ENCODE measurements at places on chromosomes 2 and 18.

DNA sequence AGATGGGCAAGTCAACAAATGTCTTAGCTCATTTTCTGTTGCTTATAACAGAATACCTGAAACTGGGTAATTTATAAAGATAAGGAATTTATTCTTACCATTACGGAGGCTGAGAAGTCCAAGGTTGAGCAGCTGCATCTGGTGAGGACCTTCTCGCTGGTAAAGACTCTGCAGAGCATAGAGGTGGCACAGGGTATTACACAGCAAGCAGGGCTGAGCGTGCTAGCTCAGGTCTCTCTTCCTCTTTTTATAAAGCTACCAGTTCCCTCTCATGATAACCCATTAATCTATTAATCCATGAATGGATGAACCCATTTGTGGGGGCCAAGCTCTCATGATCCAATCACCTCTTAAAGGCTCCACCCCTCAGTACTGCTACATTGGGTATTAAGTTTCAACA lies 109.1 kb downstream of the CDK15 start:
- no peak for DNase-seq

GRCh38 chr2:64165706-64166105 lies 21.5 kb upstream of the PELI1 start:
- no peak for DNase-seq

- no peak for DNase-seq
Observed at GRCh38 chr2:40367652-40368051, 84.2 kb downstream of the SLC8A1 start.

DNA sequence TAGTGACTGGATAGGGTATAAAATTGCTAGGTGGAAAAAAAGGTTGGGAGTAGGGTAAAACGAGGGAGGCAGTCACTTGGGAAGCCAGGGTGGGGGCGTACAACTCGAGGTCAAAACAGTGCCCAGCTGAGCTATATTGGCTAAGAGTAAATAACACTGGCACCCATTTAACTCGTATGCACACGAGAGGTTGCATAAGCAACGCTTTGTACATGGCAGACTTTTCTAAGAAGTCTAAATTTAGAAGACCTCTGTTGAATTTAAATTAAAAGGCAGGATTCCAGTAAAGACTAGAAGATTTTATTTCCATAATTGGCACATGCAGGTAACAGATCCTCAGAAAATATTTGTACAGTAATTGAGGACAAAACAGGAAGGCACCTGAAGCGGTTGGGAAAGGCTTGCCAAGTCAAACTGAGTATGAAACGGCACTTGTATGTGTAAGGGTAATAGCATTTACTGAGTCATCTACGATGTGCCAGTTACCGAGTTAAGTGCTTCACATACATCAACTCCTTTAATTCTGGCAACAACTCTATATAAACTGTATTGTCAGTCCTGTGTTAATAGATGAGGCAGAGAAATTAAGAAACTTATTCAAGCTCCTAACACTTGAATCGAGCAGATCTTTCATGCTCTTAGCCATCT lies 1.4 kb upstream of the MALT1 start:
- DNase-seq: no peak

- DNase-seq: no peak
Observed at GRCh38 chr2:9897846-9898245, 53.6 kb upstream of the GRHL1 start.

DNA sequence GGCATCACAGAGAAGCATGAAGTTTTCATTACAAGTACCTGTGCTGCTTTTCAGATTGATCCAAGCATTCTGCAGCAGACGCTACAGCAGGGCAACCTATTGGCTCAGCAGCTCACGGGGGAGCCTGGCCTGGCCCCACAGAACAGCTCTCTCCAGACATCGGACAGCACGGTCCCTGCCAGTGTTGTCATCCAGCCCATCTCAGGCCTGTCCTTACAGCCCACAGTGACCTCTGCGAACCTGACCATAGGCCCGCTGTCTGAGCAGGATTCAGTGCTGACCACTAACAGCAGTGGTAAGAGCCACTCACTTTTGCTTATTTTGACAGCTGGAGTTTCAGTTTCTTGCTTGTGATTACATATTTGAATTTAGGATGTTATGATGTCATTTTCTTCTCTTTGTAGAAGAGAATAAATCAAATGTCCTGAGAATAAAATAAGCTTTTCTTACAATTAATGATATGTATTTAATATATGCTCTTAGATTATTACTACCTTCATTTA lies 104.9 kb downstream of the ZNF236 start:
- no peak for DNase-seq

DNA sequence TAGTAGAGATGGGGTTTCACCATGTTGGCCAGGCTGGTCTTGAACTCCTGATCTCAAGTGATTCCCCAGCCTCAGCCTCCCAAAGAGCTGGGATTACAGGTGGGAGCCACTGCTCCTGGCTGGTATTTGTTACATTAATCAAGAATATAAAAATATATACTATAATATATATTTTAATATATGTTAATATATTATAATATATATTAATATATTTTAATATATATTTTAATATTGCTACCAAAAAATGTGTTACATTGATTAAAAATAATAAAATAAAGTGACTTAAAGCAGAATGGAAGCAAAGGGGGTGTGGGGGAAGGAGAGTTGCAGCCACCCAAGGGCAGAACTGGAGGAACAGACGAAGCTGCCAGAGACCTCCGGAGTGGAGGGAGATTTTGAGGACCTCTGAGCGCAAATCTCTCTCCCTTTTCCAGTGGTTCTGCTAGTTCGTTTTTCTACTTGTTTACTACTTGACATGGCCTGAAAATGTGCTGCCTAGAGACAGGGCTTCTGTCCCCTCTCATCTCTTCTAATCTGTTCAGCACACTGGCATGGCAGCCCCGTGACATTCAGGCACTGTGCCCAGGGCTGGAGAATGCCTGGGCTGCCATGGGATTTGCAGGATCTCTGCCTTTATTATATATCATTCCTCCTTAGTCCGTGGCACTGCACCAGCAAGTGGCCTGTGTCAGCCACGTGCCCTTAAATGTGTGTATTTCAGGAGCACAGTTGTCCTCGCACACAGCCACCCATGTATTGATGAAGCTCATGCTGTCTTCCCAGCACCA lies 47.9 kb upstream of the RAB12 start:
- no peak for DNase-seq

DNA sequence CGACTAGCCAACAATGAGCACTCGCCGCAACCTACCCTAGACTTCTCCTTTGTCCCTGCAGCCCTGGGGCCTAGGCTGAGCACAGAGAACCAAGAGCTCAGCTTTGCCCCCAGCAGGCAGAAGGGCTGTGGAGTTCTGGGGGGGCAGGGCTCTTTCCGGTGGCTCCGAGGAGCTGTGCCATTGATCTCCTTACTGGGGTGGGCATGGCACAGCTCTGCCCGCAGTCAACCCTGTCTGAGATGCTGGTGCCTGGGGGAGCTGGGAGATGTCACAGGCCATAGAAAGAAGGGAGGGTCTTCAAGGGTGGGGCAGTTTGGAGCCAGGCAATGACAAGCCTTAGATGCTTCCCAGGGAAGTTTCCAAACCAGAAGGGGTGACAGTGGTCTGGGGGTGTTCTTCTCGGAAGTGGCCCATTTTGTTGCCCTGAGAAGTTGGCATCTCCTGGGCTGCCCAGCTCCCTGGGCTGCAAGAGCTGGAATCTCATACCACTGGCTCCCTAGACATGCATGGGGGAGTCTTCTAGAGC lies 14.1 kb upstream of the GPR55 start:
- no peak for DNase-seq

DNA sequence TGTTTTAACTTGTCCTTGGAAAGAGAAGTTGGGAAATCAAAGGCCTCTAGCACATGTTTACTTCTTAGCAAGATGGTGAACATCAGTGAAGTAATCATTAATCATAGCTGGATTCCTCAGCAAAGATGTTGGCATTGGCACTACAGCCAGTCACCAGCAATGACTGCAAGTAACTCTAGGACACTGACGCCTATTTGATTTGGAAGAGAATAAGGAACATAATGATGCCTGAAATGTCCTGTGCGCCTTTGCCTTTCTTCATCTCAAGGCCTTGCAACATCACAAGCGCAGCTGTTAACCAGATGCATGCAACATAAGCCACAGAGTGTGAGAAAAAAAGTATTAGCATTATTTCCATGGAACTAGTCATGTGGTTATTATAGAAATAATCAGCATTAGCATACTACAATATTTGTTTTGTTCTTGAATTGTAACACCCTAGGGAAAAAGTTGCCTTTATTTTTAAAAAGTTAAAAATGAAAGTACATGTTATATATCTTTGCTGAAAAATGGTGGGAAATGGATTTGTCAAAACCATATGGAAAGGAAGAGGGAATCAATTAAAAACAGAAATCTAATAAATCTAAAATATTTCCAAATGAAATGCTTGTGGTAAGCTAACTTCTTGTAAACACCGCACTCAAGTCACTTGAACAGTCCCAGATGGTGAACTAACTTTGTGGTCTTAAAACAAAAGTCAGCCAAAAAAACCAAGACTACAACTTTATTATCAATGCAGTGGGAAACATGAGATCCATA lies 55.6 kb downstream of the THADA start:
- DNase-seq: no peak

DNA sequence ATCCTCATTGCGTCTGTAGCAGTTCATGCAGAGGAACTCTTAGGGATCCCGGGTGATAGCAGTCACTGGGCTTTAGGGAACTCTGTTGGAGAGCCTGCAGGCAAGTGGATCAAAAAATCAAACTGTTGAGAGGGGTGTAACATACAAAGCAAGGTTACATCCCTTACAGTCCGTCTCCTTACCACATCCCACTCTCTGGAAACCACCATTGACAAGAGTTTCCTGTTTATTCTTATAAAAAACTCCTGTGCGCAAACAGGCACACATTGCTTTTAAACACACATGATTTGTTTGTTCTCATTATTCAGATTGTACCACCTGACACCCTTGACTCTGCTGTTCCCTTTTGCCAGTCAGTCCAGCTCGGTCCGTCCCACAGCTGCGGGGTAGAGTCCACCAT lies 137.7 kb downstream of the LTBP1 start:
- DNase-seq: no peak

DNA sequence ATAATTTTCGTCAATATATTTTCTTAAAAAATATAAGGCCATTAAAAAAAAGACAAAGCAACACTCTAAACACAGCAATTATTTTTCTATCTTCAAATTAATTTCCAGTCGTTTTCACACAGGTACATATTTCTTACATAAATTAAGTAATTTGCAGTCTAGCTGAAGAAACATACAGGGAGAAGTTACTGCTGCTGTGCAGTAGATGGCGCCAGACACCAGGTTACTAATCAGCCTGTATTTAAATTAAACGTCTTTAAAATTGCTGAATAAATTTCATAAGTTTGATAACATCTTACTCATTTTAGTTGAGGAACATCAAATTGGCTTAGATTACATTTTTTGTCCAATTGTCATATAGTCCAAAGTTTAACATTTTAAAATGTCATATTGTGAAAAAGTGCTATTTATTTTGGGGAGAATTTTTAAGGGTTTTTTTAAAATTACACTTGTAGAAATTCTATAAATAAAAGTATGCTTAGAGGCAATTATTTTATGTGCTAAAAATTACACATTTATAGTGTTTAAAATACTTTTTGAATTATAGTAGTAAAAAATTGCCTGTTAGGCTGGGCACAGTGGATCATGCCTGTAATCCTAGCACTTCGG lies 88.4 kb downstream of the PMAIP1 start:
- peak; percentile 53 for DNase-seq

DNA sequence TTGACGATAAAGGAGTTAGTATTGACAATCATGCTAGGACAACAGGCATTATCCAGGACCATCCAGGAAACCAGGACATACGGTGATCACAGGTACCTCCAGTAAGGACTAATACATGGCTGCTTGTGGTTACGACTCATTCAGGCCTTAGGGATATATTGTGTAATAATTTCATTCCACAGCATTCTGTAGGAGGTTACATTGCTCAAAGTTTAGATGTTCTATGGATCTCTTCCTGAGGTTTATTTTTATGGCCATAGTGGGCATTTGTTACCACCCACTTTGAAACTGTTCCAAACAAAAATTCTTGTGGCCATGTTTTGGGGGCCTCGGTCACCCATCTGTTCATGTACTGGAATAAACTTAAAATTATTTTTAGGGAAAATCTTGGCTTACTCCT lies 431.6 kb downstream of the METTL4 start:
- DNase-seq: no peak

- DNase-seq: no peak
Observed at GRCh38 chr2:134435505-134435904, 181.6 kb downstream of the MGAT5 start.

DNA sequence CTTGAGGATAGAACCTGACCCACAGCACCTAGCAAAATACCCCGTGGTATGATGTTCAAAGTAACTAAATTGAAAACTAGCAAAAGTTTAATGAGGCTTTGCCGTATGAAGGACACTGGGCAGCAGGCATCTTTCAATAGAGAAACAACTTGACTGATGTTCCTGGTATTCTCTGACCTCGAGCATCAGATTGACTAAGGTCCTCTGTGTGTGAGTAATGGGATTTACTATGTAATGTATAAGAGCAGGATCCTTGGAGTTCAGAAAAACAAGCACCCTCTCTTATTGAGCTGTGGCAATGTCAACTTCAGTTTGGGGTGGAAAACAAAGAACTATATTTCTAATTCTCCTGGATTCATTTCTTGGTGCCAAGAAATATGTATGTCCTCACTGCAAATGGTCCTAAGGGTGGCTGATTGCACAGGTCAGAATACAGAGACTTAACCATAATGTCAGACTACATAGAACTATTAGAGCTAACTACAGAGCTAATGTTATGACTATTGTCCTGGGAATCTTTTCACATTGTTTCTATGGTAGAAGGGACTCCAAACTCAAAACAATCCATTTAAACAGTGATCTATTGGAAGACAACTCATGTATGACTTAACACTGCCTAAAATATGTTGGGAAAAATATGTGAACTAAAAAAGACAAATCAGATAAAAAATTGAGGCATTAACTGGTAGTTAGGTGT lies 4.4 kb downstream of the TNFAIP6 start:
- no peak for DNase-seq

- DNase-seq: no peak
Observed at GRCh38 chr2:55351672-55352071, 68.0 kb downstream of the CCDC88A start.

DNA sequence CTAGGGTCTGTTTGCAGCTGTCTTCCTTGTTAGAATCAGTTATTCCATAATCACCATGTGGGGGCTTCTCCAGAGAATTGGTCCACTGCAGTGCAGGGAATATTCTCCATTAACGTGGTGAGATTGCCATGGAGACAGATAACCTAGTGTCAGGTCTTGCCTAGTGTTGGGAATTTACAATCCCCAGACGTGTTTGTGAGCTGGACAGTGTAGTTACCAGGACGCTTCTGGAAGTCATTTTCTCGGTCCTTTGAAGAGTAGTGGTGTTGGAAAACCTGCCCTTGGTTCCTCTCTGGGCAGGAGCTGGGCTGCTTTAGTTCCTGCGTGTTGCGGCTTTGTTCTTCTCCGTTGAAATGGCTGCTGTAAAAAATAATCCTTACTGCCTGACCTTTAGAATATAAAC lies 68.8 kb upstream of the LYPD6B start:
- DNase-seq: no peak
